ENCODE measurements at places on chromosomes 13 and 19.

GRCh38 chr13:31310786-31311185 lies 111.0 kb downstream of the B3GLCT start:
- DNase-seq: no peak

DNA sequence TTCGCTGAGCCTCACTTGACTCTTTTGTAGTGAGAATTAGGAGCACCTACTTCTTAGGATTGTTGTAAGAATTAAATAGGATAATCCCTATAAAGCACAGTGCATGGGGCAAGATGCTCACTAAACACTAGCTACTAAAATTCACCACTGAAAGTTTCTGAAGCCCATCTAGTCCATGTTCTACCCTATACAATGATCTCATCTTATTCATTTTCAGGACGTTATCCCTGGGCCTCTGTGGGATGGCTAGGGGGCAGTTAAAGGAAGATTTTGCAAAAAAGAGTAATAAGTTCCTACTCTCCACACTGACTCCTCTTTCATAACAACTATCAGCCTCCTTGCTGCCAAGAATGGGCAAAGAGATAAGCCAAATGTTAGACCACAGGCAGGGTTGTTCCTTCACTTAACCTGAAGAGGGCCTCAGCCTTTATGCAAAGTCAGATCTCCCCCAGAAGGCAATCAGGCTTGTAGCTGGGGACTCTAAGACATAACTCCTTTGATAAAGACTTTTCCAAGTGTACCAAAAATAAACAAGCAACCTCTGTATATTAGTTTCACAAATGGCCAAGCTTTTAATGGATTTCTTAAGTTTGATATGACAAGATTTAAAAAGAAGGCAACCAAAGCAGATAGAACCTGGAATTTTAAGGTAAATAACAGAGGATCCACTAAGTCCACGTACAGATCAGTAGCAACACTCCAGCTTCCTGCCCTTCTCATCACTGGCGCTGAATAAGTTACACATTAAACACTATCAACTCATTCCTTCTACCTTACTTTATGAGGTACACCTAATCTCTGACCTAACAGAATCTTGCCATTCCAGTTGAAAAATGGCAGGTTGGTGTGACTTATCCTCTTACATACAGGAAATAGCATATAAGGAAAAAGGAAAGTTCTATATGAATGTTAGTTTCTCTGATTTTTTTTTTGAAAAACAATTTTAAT lies 44.4 kb downstream of the ELF1 start:
- DNase-seq: no peak

DNA sequence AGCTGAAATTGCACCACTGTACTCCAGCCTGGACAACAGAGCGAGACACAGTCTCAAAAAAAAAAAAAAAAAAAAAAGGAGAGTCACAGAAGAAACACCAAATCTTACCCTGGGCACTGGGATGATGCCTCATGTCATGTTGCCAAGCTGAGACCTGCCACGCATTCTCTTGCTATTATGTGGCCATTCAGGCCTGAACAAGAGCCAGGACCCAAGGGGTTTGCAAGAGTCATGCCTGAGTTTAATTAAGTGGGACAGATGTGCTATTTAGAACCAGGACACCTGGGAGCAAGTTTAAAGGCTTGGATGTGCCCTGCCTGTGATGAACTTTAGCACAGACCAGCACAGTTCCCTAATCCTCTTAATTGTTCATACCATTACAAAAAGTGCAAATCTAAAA lies 9.8 kb downstream of the PNMA8A start:
- DNase-seq: no peak

GRCh38 chr13:24178847-24179485 lies 18.4 kb downstream of the SPATA13 start:
- DNase-seq: no peak

GRCh38 chr13:105863300-105863920 lies 672.1 kb downstream of the EFNB2 start:
- DNase-seq: no peak

- DNase-seq: no peak
Measured at GRCh38 chr13:46182491-46182877, 507 bp upstream of the LCP1 start.

- DNase-seq: no peak
Measured at GRCh38 chr19:29590278-29590677, 15.8 kb upstream of the POP4 start.

- no peak for DNase-seq
Measured at GRCh38 chr19:13817615-13818371, 22.6 kb downstream of the ZSWIM4 start.

DNA sequence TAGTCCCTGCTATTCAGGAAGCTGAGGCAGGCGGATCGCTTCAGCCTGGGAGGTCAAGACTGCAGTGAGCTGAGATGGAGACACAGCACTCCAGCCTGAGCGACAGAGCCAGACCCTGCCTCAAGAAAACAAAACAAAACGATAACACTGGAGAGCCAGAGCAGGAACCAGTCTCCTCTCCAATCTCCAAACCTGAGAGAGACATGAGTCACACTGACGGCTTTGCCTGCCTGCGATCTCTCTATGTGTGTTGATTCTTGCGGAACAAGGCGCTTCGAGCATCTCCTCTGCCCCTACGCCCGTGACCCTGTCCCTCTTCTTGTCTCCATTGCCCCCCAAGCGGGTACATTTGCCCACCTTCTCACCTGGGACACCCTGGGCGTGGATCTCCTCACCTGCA lies 15.6 kb downstream of the DPRX start:
- no peak for DNase-seq

DNA sequence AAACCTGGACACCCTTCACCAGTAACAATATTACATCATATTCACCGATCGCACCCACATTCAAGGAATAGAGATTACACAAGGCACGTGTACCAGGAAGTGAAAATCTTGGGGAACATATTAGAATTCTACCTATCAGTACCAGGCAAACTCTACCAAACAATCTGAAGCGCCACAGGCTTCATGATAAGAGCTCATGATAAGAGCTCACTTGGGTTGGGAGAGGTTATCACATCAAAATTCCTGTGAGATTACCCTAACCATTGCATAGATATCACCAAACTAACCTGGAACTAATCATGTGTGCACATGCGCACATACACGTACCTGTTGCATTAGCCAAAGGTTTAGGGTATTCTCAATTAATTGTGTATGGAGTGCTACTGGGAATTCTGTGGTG lies 1861.3 kb downstream of the PCDH9 start:
- DNase-seq: no peak

- DNase-seq: no peak
Measured at GRCh38 chr19:35224681-35225571, 3.6 kb downstream of the FAM187B start.

GRCh38 chr19:37990362-37990761 lies 83.4 kb downstream of the SIPA1L3 start:
- DNase-seq: no peak

DNA sequence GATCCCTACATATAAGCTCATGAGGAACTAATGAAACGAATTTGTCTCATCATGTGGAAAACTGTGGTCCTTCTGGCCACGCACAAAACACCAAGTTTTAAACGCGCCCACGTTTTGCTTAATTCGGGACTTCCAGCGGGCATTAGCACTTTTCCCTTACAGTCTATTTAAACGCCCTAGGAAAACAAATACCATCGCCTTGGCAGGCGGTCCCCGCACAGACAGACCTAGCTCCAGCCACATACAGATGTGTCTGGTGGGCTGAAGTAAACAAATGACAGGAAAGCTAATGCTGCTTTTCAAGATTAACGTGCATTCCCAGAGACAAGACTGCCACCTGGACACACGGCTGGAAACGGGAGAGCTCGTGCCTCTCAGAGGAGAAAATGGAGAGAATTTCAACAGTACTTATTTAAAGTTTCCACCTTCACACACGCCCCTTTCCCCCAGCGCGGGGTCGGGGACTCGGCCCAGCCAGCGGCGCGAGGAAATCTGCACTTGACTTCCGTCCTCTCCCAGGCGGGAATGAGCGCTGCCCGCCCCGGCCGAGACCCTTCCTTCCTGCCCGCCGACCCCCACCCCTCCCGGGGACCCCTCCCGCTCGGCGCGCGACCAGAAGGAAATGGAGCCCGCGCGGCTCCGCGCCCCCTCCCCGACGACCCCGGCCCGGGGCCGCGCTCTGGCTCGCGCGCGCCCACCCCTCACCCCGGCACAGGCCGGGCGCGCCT lies 931 bp downstream of the USP12 start:
- peak; percentile 37 for DNase-seq

GRCh38 chr19:35375505-35376307 lies 4.8 kb downstream of the GPR42 start:
- no peak for DNase-seq

DNA sequence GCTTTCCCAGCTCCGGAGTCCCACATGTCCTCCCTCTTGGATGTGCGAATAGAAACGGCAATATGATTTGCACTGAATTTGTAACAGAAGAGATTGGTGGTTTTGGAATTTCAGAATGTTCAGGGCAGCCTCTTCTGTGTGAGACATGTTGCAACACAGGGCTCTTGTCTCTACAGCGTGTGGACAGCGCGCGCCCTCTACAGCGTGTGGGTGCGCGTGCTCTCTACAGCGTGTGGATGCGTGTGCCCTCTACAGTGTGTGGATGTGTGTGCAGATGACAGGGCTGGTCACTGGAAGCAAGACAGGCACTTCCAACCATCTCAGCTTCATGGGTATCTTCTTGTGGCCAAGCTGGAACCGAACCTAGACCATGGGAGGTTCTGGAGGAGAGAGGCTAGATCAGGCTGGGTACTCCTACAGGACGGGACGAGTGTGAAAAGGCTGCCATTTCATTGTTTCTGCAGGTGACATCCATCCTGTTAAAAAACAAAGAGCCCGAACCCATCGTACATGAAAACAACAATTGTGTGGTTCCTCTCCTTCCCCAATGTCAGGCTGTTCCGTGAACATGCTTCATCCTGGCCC lies 78.4 kb downstream of the TEX29 start:
- no peak for DNase-seq

DNA sequence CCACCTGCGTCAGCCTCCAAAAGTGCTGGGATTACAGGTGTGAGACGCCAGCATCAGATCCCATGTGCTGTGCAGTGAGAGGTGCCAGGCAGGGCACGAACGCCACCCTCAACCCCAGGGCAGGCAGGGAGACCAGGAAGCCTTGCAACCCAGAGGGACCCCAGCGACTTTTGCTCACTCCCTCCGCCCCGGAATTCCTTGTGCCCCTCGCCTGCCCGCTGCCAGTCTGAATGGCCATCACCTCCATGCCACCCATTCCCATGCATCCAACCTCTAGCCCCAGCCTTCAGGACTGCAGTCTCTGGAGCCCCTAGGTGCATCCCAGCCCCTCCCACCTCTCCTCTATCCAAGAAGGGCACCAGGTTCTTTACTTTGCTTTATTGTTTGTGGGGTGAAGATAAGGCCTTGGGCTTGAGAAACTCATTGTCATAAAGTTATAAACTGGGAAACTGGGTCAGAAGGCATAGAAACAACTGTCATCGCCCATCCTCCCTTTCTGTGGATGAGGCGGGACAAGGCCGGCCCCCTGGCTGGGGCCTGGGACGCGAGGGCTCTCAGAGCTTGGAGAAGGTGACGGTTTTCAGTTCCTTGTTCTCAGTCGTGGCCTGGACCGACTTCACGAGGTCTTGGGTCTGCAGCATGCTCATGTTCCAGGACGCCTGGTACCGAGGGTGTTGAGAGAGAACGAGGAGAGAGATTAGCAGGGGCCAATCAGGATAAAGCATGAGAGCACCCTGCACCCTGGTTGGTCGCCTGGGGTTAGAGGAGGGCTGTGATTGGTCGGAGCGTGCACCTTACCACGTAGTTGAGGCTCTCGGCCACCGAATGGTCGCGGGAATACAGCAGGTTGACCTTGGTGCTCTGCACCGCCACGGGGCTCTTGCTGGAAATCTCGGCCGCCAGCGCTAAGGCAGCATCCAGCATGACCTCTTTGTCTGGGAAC lies 2.6 kb upstream of the LGALS4 start:
- no peak for DNase-seq

GRCh38 chr13:74273581-74273980 lies 139.4 kb upstream of the KLF12 start:
- no peak for DNase-seq

- no peak for DNase-seq
Measured at GRCh38 chr13:89746554-89746953, 1600.9 kb upstream of the MIR17HG start.

- no peak for DNase-seq
Measured at GRCh38 chr19:38015216-38015615, 108.2 kb downstream of the SIPA1L3 start.

- DNase-seq: no peak
Measured at GRCh38 chr13:39811051-39811450, 155.6 kb downstream of the COG6 start.

DNA sequence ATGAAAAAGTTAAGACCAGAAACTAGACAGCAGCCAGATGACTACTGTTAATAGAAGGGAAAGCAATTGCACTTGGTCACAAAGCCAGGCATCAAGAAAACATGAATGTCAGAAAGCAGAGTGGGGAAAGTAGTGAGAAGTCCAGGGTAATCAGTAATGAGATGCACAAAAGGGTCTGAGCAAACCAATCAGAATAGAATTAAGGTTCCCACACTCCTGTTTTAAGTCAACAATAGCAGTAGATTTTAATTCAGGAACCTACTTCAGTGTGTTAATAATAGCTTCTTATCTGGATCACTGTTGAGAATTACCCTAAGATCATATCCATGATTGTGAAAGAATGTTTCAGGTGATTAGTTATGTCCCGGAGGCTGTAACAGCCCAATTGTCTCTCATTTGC lies 72.6 kb upstream of the KLF5 start:
- DNase-seq: no peak

DNA sequence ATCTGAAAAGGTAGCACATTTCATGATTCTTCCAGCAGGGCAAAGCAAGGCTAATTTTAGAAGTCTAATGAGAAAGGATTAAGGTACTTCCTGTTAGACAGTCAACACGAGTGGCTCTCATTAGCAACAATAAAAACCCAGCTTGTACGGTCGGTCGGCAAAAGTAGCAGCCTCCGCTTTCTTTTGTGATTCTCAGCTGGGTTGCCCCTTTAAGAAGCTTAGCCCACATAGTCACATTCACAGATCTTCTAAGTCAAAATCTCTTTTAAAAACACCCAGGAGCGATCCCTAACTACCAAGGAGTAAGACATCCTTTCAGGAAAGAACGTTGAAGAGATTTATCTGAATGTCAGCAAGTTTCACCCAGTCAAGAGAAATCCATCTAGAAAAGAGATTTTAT lies 684.8 kb downstream of the DIAPH3 start:
- no peak for DNase-seq

DNA sequence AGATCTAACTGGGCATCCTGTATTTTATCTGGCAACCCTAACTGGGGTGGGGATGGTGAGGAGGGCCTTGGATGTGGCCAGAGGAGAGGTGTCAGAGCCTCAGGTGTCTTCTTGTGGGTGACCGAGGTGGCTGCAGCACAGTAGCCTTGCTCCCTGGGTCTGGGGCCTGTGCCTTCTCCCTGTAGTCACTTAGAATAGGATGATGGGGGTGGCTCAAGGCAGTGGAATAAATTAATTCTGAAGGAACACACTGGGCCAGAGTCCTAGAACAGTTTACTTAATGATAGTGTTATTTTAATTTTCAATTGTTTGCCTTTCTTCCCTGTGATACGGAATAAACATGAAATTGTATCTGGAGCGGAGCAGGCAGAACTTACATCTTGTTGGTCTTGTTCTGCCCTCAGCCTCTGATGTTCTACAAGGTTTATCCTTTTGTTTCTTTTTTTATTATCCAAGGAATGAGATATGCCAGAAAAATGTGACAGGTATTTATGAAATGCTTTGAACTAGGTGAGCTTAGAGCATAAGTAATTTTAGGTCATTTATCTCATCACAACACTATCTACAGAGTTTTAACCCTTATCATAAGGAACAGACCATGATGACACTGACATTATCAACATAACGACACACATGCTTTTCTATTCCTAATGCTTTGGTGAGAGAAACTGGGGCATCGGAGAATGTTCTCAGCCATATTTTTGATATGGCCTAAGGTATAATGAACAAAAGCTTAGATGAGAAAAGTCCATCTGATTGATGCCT lies 51.4 kb downstream of the LRCH1 start:
- no peak for DNase-seq

Measured in globus pallidus (tissue), 1 donor.